D341Med (cell line): ENCODE measurements at places on chromosomes 12 and 14.

DNA sequence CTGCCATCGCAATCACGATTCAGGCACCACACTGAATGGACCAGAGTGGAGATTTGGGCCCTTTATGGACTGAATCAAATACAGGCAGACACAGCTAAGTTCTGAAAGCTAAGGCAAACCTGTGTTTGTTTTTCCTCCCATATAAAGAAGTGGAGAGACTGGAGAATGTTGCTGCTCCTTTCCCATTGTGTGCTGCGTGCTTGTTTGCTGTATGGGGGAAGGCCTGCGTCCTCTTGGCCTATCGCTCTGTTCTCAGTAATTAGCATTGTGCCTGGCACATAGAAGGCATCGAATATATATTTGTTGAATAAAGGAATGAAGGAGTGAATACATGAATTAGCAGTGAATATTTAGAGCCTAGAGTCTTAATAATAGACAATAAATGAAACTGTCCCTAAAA, 12.4 kb downstream of the ST8SIA1 start:
- no peak for DNase-seq

- DNase-seq, result no peak
These were observed 1.1 kb upstream of the STK38L start for GRCh38 chr12:27243006-27243405.

- no peak for DNase-seq
These were observed 29.6 kb upstream of the TBPL2 start for GRCh38 chr14:55470025-55470424.

- DNase-seq, result peak; percentile 58
These were observed 44.4 kb downstream of the BICD1 start for GRCh38 chr12:32151086-32151485.

GRCh38 chr14:101109981-101110728, 206.6 kb upstream of the RTL1 start:
- peak; percentile 14 for DNase-seq

DNA sequence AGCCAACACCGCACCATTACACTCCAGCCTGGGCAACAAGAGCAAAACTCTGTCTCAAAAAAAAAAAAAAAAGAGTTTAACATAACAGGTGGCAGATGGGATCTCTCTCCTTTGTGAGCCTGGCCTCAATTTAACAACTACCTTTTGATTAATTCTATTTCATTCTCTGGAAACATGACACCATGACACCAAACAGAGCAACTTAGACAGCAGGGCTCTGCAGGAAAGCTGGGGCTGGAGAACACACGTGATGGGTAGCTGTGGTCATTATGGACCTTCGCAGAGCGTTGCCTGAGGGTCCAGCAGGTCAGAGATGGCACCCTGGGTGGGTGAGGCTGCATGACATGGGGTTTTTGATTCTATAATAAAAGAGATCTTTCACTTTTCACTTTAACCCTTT, 1.7 kb upstream of the DGLUCY start:
- DNase-seq, result no peak

GRCh38 chr14:104384776-104385071, 194.8 kb upstream of the C14orf180 start:
- DNase-seq, result no peak

GRCh38 chr14:73953731-73954130, 3.6 kb downstream of the COQ6 start:
- DNase-seq, result no peak

DNA sequence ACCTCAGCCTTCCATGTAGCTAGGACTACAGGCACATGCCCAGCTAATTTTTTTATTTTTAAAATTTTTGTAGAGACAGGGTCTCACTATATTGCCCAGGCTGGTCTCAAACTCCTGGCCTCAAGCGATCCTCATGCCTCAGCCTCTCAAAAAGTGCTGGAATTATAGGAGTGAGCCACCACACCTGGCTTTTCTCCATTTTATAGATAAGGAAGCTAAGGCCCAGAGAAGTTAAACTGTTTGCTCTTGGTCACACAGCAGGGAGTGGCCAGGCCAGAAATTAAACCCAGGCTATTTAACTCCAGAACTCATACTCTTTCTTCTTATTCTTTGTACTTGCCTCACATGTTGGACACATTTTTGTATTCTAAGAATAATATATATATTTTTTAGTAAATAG, 16.5 kb downstream of the UBE3B start:
- DNase-seq, result no peak

- DNase-seq, result no peak
These were observed 128.2 kb downstream of the RGS6 start for GRCh38 chr14:72060460-72060859.

- no peak for DNase-seq
These were observed 87.4 kb downstream of the TTC8 start for GRCh38 chr14:88911809-88912208.

- DNase-seq, result no peak
These were observed 747.3 kb downstream of the NRXN3 start for GRCh38 chr14:78917462-78917861.

GRCh38 chr14:101377069-101377468, 184.2 kb upstream of the DIO3 start:
- no peak for DNase-seq

DNA sequence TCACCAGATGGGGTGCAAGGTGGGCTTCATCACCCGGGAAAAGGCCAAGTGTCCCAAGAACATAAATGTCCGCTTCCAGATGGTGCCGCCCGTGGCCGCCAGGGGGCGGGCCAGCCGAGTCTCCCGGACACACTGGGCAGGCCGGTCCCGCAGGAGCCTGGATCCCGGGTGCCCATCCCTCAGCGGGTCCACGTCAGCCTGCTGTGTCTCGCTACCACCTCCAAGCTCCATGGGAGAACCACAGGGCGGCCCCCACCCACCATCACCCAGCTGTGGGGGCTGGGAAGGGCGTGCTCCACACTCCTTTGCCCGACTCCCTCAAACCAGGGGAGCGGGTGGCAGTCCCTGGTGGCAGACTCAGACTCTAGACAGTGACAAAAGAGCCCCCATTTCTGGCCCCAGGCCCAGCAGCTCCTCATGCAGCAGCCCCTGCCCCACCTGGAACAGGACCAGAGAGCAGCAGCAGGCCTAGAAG, 22.0 kb upstream of the NUDT14 start:
- DNase-seq, result peak; percentile 89

DNA sequence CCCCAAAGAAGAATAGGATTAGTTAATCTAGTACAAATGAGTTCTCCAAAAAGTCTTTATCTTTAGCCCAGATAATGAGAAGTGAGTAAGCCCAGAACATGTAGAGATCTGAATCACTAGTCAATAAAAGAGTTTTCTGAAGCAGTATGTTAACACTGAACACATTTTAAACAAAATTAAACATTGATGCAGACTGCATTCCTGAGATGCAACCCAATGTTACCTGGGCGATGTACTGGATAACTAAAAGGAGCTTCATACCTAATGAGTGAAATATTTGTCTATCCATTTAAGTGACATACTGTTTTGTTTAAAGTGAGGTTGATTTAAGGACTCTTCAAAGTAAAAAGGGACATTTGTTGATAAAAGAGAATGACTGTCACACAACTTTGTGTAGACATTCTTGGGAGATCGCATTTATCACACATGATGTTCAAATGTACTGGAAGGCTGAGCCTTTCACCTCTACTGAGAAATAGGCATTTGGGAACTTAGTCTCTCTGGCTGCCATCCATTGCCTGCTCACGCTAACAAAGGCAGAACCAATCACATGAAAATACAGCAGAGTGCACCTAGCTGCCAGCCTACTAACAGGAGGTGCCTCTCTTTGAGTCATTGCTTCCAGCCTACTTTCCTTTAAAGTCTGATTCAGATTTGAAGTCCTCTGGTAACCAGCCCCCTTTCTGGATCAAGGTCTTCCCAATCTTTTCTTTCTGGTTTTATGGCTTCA, 287.7 kb downstream of the BTG1 start:
- no peak for DNase-seq

DNA sequence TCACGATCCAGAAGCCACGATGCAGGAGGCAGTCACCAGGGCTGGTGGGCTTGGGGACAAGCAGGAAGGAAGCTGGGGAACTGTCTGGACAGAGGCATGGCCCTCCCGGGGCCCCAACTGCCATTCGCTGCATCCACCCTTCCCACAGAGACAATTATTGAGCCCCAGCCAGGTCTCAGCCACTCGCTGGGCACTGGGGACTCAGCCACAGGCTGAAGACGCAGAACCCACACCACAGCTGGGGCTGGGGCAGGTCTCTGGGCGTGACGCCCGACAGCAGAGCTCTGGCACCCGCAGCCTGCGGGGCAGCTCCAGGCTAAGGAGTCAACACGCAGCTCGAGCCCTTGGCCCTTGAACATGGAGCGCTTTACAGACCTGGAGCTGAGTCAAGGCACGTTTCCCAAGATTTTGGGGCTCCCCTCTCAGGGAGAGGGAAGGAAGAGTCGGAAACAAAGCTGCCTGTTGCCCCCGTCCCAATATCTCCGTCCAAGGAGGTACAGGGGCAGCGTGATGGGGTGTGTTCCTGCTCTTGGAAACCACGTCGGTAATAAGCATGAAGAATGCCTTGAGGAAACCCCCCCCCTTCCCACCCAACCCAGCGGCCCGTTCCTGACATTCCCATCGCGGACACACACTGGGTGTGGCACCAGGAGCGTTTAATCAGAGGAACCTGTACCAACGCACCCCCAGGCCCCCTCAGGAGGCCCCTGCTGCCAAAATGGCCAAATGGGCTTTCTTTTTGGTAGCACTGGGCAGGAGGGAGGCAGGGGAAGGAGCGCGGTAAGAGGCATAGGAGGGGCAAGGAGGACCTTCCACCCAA, 6.7 kb downstream of the RIMBP2 start:
- no peak for DNase-seq

DNA sequence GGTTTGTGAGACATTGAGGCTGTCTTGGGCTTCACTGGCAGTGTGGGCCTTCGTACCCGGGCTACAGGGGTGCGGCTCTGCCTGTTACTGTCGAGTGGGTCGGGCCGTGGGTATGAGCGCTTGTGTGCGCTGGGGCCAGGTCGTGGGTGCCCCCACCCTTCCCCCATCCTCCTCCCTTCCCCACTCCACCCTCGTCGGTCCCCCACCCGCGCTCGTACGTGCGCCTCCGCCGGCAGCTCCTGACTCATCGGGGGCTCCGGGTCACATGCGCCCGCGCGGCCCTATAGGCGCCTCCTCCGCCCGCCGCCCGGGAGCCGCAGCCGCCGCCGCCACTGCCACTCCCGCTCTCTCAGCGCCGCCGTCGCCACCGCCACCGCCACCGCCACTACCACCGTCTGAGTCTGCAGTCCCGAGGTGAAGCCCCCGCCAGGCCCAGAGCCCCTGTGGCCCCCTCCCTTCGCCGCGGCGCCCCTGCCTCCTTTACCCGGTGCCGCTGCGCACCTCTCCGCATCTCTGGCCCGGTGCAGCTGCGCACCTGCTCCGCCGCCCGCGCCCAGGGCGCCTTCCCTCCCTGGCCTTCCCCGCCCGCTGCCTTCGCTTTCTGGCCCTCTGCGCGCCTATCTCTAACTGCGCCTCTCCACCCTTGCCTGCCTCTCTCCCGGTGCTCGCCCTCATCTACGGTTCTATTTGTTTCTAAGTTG, at the start of gene ENO2:
ENO2 (plus strand) TSS at position 335 of the 701 bp plus-strand sequence. CDS start 1,253 bp downstream, outside the sequence.
- peak; percentile 86 for DNase-seq

GRCh38 chr14:50357124-50357523, 39.6 kb downstream of the CDKL1 start:
- no peak for DNase-seq

DNA sequence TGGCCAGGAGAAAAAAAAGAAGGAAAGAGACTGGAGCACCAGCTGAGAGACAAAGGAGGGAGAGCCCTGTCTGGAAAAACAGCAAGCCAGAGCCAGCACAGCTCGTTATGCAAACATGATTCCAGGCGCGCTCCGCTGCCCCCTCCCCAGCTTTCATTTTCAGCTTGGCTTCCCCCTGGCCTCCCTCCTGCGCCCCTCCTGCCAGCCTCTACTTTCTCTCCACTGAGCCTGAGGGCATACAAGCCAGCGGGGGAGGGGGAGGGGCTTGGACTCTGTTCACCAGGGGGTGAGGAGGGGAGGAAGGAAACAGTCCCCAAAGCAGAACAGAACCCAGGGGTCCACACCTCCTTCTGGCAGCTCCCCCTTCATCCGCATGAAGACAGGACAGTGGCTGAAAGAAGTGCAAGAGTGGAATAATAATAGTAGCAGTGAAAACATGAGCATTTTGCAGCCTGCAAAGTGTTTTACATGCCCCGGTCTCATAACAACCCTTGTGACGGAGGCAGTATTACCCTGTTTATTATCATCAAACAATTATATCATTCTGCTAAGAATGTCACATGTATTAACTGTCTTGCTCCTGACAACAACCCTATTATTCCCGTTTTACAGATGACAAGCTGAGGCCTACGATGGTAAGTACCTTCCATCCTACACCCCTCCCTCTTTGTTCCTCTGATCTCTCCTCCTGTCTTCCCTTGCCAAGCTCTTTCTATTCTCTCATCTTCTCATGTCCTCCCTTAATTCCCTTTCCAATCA, 24.2 kb downstream of the SMUG1 start:
- DNase-seq, result no peak

- DNase-seq, result no peak
These were observed 119.7 kb downstream of the FBXL14 start for GRCh38 chr12:1474574-1475153.

DNA sequence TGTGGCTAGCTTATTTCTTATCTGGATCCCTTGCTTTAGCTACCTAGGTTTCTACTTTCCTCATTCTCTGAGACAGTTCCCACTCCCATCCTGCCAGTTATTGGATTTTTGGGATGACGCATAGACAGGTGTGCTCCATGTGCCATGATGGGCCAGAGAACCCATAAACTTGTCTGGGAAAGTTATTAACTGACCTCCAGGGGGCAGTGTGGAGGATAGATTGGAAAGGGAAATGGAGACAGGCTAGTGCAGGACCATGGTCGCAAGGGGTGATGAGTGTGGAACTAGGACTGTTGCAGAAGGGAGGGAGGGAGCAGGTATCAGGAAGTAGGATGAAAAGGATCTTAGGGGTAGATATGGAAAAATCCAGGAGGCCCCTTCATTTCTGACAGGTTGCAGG, 80.3 kb downstream of the ESRRB start:
- DNase-seq, result peak; percentile 59

DNA sequence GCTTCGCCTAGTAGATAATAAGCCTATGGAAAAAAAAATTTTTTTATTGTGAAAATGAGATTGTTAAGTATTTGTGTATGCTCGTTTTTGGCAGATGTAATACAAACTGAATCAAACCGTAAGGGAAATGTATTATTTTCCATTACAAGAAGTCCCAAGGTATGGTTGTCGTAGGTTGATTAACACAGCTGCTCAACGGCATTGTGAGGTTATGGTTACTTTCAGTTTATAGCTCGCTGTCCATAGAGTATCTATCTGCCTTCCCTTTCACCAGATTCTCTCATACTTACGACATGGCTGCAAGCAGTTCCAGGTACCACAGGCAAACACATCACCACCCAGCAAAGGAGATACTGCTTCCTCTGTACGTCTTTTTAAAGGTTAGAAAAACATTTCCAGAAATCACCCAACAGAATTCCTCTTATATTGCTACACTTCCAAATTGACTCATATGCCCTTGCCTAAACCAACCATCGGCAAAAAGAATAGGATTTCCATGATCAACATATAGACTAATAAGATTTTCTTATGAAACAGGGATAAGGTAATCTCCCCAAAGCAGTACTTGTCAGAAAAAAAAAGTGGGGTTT, 338.6 kb downstream of the SYT1 start:
- no peak for DNase-seq

GRCh38 chr14:95146079-95146771, 11.1 kb downstream of the DICER1 start:
- DNase-seq, result no peak

- DNase-seq, result no peak
These were observed 269.8 kb downstream of the ATP23 start for GRCh38 chr12:58211211-58211610.
